ENCODE measurements at places on chromosomes 1 and 21.

DNA sequence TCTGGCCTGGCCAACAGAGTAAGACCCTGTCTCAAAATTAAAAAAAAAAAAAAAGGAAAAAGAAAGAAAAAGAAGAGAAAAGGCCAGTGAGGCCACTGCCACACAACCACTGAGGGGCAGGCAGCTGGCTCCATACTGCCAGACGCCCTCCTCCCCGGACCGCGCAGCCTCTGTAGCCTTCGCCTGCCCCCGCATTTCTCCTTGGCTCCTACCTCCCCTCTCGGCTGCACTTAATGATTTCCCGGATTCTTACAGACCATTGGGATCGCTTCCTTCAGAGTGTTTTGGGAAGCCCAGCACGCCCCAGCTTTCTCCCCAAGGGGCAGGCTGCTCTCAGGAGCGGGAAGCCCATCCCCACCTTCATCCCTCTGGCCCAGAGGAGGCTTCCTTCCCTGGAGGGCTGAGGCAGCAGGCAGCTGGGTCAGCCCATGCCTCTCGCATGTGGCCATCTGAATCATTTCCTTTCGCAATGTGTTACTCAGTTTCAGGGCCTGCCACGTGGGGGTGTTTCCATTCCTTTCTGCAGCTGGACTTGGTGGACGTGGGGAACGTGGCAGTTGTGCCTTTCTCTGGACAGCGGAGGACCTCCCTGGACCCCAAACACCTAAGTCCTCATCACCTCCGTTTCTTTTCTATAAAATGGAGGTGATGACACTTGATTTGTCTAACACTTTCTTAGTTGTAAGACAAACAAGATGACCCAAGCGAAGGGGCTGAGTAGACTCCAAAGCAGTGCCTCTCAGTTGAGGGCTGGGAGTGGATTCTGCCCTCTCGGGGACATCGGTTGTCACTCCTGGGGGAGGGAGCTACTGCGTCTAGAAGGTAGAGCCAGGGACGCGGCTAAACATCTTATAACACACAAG, 2.3 kb downstream of the SLC2A5 start:
- no peak for DNase-seq

DNA sequence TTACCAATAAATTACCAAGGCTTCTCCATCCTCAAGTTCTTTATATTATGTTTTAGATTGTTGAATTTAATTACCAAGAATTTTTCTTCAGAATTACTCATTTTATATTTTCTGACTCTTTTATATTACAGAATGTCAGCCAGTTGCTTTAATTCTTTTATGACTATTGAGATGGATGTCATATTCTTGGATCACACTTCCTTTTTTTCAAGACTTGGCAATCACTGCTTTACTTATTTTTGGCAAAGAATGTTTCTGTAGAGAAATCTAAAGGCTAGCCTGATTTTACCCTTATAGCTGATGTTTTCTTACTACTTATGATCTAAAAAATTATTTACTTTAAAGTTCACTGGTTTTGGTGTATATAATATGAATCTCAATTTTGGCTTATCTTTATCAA, 721.1 kb upstream of the TMPRSS15 start:
- DNase-seq, result no peak

DNA sequence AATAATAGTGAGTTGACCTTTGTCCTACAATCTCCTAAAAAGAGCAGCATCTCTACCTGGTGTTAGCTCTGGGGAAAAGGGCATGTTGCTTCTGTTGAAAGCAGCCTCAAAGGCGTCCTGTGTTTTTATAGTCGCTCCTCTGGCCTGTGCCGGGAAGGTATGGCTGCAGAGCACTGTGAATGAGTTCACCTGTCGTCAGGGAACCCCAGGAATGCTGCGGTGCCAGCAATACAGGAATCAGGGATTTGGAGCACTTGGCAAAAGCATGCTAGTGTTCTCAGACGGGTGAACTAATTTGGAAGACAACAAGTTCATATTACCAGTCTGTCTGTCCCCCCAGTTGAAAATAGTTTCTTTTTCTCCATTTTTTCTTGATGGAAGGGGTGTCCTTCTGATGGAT, 60.3 kb upstream of the PGD start:
- no peak for DNase-seq

DNA sequence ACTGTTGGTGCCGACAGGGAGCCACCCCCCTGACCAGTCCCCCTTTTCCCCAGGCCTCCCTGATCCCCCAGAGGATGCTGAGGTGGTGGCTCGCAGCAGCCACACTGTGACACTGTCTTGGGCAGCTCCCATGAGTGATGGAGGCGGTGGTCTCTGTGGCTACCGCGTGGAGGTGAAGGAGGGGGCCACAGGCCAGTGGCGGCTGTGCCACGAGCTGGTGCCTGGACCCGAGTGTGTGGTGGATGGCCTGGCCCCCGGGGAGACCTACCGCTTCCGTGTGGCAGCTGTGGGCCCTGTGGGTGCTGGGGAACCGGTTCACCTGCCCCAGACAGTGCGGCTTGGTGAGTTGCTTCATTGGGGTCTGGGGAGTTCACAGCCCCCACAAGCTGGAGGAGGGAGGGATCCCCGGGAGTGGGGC, 89.2 kb downstream of the TRIM11 start:
- no peak for DNase-seq

GRCh38 chr1:43274125-43274803, 4.5 kb downstream of the TMEM125 start:
- peak; percentile 60 for DNase-seq

Data from DMS79 treated with DMSO at 0.1 percent for 48 hours (cell line).